ENCODE measurements at places on chromosomes 11 and 22. TPM values are rescaled to one million over a fixed set of nuclear protein-coding genes. Genes with fewer than 3 reads are reported as not detected.

Gene OVOL1
- not detected for total RNA-seq

Gene NXPE4
- total RNA-seq: not detected

Gene PARVG
- 35.8 TPM for total RNA-seq

Gene SLC1A2
- total RNA-seq: not detected

GRCh38 chr22:32539631-32540421, 65.2 kb downstream of the FBXO7 start:
- H3K27ac ChIP-seq: no peak overlapping the region
- no peaks in the 10 kb centered on the region for H3K4me1 ChIP-seq
- H3K27me3 ChIP-seq: peaks cover 18% of the 10 kb centered on the region
- no peak for ATAC-seq
- H3K36me3 ChIP-seq: no peaks in the 10 kb centered on the region

DNA sequence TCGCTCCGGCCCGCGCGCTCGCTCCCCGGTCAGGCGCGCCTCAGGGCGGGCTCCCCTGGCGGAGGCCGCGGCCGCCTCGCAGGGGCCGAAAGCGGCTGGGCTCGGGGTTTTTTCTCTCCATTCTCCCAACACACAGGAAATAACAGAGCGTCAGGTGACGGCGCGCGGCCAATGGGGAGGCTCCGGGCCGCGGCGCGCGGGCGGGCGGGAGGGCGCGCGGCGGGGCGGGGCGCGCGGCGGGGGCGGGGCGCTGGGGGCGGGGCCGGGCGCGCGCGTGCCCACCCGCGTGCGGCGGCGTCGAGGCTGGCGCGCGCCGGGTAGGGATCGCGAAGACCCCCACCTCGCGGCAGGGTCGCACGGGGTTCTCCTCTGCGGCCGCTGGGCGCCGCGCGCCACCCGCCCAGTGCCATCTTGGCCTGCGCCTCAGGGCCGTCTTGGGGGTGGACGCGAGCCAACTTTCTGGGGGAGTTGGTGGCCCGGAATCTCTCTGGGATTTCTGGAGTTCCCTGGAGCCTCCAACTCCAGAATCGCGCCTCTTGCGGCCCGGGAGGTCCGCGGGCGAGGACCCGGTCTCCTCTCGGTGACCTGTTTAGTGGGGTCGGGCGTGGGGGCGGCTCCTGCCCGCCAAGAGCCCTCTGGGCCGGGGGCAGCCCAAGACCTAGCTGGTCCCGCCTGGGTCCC, at the start of gene TCF20:
Gene TCF20 (minus strand): TSS at position 144 of the 681 bp plus-strand sequence. CDS start 55,348 bp downstream, outside the sequence.
- H3K27me3 ChIP-seq: no peaks in the 10 kb centered on the region
- peaks cover 14% of the 10 kb centered on the region for H3K4me1 ChIP-seq
- ATAC-seq: peak; percentile 84
- peaks cover 38% of the 10 kb centered on the region for H3K36me3 ChIP-seq
- H3K4me3 ChIP-seq: peak within 1 kb of the TSS; percentile 90

GRCh38 chr11:9461760-9462134, 935 bp downstream of the ZNF143 start:
- H3K4me1 ChIP-seq: peaks cover 22% of the 10 kb centered on the region
- ATAC-seq: no peak
- H3K4me3 ChIP-seq: peak overlapping the region; percentile 99
- no peaks in the 10 kb centered on the region for H3K27me3 ChIP-seq
- peak overlapping the region; percentile 99 for H3K27ac ChIP-seq

- H3K4me3 ChIP-seq: no peak overlapping the region
- no peak for ATAC-seq
- no peaks in the 10 kb centered on the region for H3K36me3 ChIP-seq
- H3K27ac ChIP-seq: no peak overlapping the region
- peaks cover 7% of the 10 kb centered on the region for H3K27me3 ChIP-seq
Measured at GRCh38 chr11:1073851-1074243, 827 bp upstream of the MUC2 start.

DNA sequence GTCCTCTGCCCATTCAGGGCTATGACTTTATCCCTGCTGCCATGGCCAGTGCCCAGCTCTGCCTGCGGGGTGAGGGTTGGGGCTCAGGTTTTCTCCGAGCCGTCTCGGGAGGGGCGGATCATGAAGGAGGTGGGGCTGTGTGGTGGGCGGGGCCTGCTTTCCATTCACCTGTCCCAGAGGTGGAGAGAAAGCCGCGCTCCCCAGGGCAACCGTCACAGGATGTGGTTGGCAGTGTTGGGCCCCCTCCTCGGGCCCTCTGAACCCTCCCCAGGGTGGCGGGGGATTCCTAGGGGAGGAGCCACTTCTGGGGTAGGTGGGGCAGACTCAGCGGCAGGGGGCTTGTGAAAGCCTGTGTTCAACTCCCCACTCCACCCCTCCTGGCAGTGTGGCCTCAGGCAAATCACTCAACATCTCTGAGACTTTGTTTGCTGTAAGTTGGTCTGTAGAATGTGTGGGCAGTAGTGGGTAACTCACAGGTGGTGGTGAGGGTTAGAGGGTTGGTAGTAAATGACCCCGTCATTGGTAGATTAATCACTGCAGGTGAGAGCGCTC, 50.3 kb downstream of the CD6 start:
- H3K27me3 ChIP-seq: no peaks in the 10 kb centered on the region
- peak overlapping the region; percentile 88 for H3K4me3 ChIP-seq
- peak overlapping the region; percentile 97 for H3K27ac ChIP-seq
- H3K4me1 ChIP-seq: peaks cover 43% of the 10 kb centered on the region

- ATAC-seq: no peak
- no peak overlapping the region for H3K4me3 ChIP-seq
- H3K27me3 ChIP-seq: no peaks in the 10 kb centered on the region
- no peak overlapping the region for H3K27ac ChIP-seq
- no peaks in the 10 kb centered on the region for H3K36me3 ChIP-seq
- H3K4me1 ChIP-seq: no peaks in the 10 kb centered on the region
Measured at GRCh38 chr11:29773656-29774264, 243.1 kb downstream of the KCNA4 start.

- no peaks in the 10 kb centered on the region for H3K4me1 ChIP-seq
- ATAC-seq: no peak
- H3K36me3 ChIP-seq: no peaks in the 10 kb centered on the region
- no peak overlapping the region for H3K27ac ChIP-seq
Measured at GRCh38 chr11:92667486-92668152, 301.8 kb upstream of the MTNR1B start.

DNA sequence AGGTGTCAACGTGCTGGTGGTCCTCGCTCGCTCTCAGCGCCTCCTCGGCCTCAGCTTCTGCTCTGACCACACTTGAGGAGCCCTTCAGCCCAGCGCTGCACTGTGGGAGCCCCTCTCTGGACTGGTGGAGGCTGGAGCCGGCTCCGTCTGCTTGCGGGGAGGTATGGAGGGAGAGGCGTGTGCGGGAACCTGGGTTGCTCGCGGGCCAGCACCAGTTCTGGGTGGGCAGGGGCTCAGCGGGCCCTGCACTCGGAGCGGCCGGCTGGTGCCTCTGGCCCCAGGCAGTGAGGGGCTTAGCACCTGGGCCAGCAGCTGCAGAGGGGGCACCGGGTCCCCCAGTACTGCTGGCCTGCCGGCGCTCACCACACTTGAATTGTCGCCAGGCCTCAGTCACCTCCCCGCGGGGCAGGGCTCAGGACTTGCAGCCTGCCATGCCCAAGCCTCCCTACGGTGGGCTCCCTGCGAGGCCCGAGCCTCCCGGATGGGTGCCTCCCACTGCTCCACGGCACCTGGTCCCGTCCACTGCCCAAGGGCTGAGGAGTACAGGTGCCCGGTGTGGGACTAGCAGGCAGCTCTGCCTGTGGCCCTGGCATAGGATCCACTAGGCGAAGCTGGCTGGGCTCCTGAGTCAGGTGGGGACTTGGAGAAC, 7.6 kb upstream of the CYP2D6 start:
- H3K36me3 ChIP-seq: peaks cover 9% of the 10 kb centered on the region
- H3K4me3 ChIP-seq: no peak overlapping the region
- no peak for ATAC-seq
- no peaks in the 10 kb centered on the region for H3K27me3 ChIP-seq
- no peak overlapping the region for H3K27ac ChIP-seq

GRCh38 chr11:72239849-72240460, 4.0 kb downstream of the PHOX2A start:
- H3K4me1 ChIP-seq: peaks cover 17% of the 10 kb centered on the region
- ATAC-seq: no peak
- no peak overlapping the region for H3K27ac ChIP-seq
- peaks cover 29% of the 10 kb centered on the region for H3K36me3 ChIP-seq
- H3K4me3 ChIP-seq: peak overlapping the region; percentile 56
- H3K27me3 ChIP-seq: peaks cover 41% of the 10 kb centered on the region

DNA sequence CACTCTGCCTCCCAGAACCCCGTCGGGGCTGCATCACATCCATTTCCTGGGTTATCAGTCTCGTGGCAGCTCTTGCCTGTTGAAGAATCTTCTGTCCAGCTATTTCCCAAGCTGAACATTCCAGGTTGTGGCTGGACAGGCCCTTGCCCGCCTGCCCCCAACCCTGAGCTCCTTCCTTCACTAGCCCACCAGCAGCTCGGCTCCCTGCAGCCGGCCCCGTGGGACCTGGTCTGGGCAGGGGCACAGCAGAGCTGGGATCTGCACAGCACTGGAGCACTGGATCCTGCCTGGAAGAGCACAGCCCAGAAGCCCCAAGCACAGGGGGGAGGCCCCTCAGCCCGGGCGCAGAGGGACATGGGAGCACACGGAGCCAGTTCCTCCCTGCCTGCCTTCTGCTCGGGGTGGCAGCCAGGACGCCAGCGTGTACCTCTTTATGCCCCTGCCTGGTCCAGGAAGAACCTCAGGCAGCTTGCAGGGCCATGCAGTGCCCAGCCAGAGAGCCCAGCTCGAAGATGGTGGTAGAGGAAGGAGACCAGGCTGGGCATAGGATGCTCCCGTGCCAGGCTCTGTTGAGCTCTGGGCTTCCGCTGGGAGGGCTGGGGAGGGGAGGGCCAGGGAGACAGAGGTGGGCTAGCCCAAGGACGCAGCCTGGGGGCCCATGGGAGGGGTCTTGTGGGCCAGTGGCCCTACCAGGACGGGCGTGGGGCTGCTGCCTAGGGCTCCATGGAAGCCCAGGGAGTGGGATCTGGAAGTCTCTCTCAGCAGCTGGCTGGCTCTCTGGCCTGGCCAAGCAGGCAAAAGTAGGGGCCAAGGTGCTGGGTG, 16.6 kb upstream of the GNB1L start:
- no peak overlapping the region for H3K4me3 ChIP-seq
- no peak for ATAC-seq
- no peaks in the 10 kb centered on the region for H3K4me1 ChIP-seq
- no peaks in the 10 kb centered on the region for H3K27me3 ChIP-seq
- H3K27ac ChIP-seq: no peak overlapping the region
- H3K36me3 ChIP-seq: no peaks in the 10 kb centered on the region

DNA sequence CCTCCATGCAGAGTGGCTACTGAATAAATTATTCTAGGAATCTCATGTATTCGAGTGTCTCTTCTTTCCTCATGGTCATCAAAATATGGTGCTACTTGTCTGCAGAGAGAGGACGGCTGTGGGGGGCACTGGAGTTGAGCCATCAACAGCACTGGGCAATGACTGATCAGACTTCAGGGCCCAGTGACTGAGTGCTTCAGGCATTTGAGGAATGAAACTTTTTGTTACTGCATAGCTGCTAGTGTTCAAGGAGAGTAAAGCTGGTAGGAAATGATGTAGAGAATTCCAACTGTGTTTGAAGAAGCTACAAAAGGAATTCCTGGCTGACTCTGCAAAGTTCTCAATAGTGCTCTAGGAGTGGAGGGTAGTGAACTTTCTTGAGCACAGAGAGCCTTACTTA, 277.7 kb downstream of the CADM1 start:
- no peak overlapping the region for H3K27ac ChIP-seq
- no peaks in the 10 kb centered on the region for H3K36me3 ChIP-seq
- peaks cover 5% of the 10 kb centered on the region for H3K4me1 ChIP-seq

DNA sequence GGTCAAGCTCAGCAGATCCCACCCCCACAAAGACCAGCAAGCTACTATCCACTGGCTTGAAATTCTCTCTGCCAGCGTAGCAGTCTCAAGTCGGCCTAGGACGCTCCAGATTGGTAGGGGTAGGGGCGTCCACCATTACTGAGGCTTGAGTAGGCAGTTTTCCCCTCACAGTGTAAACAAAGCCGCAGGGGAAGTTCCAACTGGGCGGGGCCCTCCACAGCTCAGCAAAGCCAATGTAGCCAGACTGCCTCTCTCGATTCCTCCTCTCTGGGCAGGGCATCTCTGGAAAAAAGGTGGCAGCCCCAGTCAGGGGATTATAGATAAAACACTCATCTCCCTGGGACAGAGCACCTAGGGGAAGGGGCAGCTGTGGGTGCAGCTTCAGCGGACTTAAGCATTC, 1064.9 kb upstream of the TENM4 start:
- H3K27me3 ChIP-seq: no peaks in the 10 kb centered on the region
- no peak overlapping the region for H3K4me3 ChIP-seq
- no peak overlapping the region for H3K27ac ChIP-seq

- no peak for ATAC-seq
- no peaks in the 10 kb centered on the region for H3K27me3 ChIP-seq
- H3K4me1 ChIP-seq: no peaks in the 10 kb centered on the region
- no peak overlapping the region for H3K4me3 ChIP-seq
- H3K27ac ChIP-seq: no peak overlapping the region
- H3K36me3 ChIP-seq: no peaks in the 10 kb centered on the region
Measured at GRCh38 chr11:120903686-120904085, 120.2 kb upstream of the TBCEL start.

DNA sequence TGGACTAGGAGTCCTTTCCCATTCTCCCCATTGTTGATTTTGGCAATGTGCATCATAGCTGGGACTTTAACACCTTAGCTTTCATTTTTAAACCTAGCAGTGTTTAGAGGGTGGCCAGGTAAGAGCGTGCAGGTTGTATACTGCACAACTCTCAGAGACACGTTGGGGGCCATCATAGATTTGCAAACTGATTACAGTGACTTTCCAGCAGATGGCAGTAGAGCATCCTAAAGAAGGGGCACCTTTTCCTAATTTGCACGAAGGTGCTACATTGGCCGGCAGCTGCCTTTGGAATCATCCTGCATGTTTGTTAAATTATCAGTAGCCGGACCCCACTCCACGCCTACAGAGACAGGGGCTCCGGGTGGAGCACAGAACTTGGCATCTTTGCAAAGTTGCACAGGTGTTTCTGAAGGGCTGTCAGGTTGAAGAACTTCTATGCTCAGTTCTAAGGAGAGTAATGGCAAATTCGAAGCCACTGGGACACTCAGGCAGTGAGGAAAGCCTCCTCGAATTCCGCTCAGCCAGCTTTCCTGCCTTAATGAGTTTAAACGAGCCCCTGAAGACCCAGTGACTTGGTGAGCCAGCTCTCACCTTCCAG, 7.7 kb downstream of the LHFPL7 start:
- no peak overlapping the region for H3K4me3 ChIP-seq
- no peak for ATAC-seq
- no peaks in the 10 kb centered on the region for H3K36me3 ChIP-seq
- H3K27me3 ChIP-seq: peaks cover 5% of the 10 kb centered on the region
- no peak overlapping the region for H3K27ac ChIP-seq

GRCh38 chr22:37904572-37905533, 1.2 kb upstream of the MICALL1 start:
- H3K36me3 ChIP-seq: no peaks in the 10 kb centered on the region
- no peaks in the 10 kb centered on the region for H3K27me3 ChIP-seq
- peak; percentile 20 for ATAC-seq
- peak overlapping the region; percentile 85 for H3K27ac ChIP-seq
- H3K4me1 ChIP-seq: peaks cover 16% of the 10 kb centered on the region

GRCh38 chr11:60995798-60996197, 24.3 kb downstream of the CD6 start:
- H3K27ac ChIP-seq: peak overlapping the region; percentile 89
- no peak for ATAC-seq
- H3K4me3 ChIP-seq: peak overlapping the region; percentile 93
- H3K4me1 ChIP-seq: peaks cover 55% of the 10 kb centered on the region

Data from activated T-helper 17 cell treated with anti-CD3 and anti-CD28 coated beads, Interleukin-2, amount 50 U/mL, for 72 hours (primary cell).